H9 (cell line): ENCODE measurements at places on chromosomes 2 and 18.

DNA sequence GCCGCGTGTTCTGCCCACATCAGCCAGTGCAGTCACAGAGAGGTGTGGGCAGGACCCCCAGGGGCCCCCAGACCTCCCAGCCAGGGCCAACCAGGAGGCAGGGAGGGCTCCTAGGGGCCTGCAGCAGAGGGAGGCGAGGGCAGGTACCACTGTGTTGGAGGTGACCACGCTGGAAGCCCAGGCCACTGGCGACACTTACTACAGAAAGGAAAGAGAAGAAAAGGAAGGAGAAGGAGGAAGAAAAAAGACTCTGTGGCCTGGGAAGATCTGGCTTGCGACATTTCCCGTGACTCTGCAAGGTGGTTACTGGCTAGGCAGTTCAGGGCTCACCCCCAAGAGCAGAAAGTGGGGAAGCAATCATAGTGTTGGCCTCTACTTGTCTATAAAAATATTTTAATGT lies 98.1 kb upstream of the BCL2L11 start:
- DNase-seq: no peak

DNA sequence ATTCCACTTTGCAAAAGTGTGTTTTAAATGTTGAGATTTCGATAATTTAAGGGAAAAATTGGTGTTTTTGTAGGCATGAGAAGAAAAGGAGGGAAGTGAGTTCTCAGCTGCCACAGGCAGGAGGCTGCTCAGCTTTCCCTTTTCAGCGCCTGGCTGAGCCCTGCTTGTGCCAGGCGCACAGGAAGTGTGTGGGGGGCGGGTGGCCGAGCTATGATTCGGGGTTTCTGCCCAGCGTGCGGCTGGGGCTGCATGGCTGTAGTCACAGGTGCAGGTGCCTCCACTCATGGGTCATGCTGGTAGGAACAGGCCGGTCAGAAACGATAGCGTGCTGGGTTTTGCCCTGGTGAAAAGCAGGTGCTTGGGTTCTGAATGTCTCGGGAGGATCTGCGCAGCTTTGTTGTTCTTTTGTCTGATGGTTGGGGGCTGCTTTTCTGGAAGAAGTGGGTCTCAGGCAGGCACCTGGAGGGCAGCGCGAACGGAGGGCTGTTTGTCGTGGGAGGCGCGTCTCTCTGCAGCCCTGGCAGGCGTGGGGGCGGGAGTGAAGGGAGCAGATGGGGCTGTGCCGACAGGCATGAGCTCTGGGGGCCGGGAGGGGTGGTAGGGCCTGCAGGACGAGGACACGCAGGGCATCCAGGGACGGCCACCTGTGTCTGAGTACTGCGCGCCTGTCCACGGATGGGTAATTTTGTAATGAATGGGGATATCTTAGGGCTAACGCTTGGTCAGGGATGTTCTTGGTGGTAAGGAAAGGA lies 2.1 kb downstream of the KCNG2 start:
- DNase-seq: no peak

GRCh38 chr2:37802899-37803379 lies 122.1 kb upstream of the RMDN2 start:
- DNase-seq: no peak

GRCh38 chr2:237451643-237452469 lies 35.2 kb upstream of the MLPH start:
- DNase-seq: peak; percentile 70

- no peak for DNase-seq
Observed at GRCh38 chr2:31101701-31102100, 36.5 kb downstream of the GALNT14 start.
